GM13977 (cell line): ENCODE measurements at places on chromosomes 12 and 14.

GRCh38 chr14:79861111-79861510, 350.2 kb downstream of the DIO2 start:
- no peak for DNase-seq

DNA sequence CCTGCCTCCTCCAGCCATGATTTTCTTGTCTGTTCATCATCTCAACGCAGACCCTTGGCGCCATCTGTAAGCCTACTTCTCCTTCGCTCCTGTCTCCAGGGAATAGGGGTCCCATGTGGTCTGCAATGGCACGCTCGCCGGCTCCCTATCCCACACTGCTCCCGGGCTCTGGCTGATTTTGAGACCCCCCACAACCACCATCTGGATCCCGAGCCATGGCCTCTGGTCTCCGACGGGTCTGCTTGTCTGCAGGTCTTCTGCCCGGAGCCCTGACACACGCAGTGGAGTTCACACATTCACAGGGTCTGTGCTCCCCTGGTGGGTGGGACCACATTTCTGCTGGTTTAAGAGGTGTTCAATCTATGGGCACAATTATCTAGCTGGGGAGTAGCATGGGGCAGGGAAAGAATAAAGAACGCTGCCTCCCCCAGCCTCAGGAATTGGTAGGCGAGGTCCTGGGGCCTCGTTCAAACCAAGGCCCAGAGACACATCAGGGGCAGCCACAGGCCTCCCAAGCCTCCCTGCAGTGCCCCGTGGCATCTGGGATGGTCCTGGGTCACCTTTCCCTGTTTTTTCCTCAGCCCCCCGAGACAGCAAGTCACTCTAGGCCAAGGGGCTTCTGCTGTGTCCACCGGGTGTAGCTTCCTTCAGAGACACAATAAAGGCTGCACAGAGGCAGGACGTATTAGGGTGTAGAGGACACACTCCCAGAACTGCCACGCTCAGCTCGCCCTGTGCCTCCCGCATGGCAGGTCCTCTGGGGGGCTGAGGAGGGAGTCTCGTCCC, 21.5 kb downstream of the FZD10 start:
- no peak for DNase-seq

- DNase-seq: no peak
Observed at GRCh38 chr12:75656648-75657047, 145.2 kb upstream of the KRR1 start.

DNA sequence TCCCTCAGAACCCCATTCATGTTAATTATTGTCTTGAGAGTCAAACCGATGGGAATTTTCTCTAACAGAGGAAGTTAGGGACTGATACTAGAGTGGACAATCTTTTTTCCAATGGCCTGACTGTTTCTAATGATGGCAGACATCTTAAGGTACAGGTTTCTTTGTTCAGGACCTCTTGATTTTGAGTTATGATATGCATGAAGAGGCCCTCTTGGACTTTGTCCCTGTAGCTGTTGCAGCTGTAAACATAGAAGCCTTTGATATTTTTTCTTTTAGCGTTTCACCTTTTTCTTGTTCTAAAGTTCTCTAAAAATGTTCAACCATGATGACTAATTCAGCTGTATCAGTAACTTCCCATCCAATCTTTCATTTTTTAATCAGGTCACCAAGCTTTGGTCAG, 53.0 kb downstream of the LGR5 start:
- DNase-seq: no peak

DNA sequence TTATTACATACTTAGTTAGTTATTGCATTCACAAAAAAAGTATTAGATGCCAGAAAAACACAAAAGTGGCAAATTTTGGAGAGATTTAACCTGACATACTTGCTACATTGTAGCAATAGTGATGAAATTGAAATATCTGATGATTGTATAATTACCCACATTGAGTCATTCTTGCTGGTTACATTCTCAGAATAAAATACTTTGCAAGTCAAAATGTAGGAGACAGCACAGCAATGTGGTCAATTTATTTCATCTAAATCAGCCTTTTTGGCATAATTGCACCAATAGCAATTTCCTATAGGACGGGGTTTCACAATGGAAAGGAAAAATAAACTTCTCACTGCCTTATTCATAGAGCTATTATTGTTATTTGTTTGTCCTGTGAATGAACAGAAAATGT, 125.0 kb upstream of the ETV6 start:
- DNase-seq: no peak

DNA sequence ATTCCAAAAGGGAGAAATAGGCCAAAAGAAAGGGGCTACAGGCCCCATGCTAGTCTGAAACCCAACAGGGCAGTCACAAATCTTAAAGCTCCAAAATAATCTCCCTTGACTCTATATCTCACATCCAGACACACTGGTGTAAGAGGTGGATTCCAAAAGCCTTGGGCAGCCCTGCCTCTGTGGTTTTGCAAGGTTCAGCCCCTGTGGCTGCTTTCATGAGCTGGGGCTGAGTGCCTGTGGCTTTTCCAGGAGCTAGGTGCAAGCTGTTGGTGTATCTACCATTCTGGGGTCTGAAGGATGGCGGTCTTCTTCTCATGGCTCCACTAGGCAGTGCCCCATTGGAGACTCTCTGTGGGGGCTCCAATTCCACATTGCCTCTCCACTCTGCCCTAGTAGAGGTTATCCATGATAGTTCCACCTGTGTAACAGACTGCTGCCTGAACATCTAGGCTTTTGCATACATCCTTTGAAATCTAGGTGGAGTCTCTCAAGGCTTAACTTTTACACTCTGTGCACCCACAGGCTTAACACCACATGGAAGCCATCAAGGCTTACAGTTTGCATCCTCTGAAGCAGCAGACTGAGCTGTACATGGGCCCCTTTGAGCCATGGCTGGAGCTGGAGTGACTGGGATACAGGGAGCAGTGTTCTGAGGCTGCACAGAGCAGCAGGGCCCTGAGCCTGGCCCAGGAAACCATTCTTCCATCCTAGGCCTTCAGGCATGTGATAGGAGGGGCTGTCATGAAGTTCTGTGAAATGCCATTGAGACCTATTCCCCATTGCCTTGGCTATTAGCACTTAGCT, 66.5 kb upstream of the ABCD2 start:
- DNase-seq: no peak
